ENCODE measurements at places on chromosomes 16 and 17.

- H3K27me3 ChIP-seq: no peaks in the 10 kb centered on the region
- H3K27ac ChIP-seq: no peak overlapping the region
- H3K36me3 ChIP-seq: no peaks in the 10 kb centered on the region
- DNase-seq: no peak
Observed at GRCh38 chr16:52953215-52953614, 99.5 kb downstream of the CHD9NB start.

GRCh38 chr16:7268182-7268581 is 64.5 kb upstream of the RBFOX1 start:
- DNase-seq: peak; percentile 32
- no peak overlapping the region for H3K27ac ChIP-seq
- no peak overlapping the region for H3K4me3 ChIP-seq
- H3K36me3 ChIP-seq: no peaks in the 10 kb centered on the region
- H3K4me1 ChIP-seq: no peaks in the 10 kb centered on the region

DNA sequence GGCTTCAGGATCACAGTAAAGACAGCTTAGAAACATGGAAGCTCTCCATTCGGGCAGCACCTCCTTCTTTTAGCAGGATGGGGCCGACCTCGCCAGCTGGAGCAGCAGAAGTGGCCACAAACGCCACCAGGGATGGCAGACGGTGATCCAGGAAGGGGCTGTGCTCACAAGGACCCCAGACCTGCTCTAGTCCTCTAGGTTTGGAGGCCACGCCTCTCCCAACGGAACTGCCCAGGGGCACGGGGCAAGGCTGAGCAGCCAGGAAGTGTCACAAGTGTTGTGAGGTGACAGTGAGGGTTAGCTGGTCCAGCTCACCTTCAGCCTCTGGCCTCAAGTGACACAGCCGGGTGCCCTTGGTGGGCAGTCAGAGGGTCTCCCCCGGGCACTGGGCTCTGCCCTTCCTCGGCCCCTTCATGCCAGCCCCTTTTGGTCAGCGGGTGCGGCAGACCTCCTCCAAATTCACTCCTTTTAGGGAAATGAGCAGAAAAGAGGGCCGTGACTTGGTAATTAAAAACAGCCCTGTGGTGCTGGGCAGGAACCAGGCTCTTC is 20.4 kb downstream of the CEP295NL start:
- H3K4me1 ChIP-seq: peaks cover 33% of the 10 kb centered on the region
- H3K27me3 ChIP-seq: no peaks in the 10 kb centered on the region

DNA sequence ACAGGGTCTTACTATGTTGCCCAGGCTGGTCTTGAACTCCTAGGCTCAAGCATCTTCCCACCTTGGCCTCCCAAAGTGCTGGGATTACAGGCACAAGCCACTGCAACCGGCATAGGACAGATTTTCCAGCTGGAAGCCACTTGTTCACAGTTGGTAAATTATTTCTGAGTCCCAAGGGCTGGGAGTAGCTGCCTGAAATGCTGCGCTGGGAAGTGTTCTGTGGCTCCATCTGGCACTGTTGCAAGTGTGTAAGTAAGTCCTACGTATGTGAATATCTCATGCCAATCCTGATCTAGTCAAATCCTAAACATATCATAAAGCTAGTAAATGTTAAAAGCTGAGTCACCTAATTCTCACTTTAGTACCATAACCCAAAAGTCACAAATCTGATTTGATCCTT is 48.1 kb downstream of the YWHAE start:
- DNase-seq: no peak
- H3K27ac ChIP-seq: no peak overlapping the region
- H3K27me3 ChIP-seq: no peaks in the 10 kb centered on the region

DNA sequence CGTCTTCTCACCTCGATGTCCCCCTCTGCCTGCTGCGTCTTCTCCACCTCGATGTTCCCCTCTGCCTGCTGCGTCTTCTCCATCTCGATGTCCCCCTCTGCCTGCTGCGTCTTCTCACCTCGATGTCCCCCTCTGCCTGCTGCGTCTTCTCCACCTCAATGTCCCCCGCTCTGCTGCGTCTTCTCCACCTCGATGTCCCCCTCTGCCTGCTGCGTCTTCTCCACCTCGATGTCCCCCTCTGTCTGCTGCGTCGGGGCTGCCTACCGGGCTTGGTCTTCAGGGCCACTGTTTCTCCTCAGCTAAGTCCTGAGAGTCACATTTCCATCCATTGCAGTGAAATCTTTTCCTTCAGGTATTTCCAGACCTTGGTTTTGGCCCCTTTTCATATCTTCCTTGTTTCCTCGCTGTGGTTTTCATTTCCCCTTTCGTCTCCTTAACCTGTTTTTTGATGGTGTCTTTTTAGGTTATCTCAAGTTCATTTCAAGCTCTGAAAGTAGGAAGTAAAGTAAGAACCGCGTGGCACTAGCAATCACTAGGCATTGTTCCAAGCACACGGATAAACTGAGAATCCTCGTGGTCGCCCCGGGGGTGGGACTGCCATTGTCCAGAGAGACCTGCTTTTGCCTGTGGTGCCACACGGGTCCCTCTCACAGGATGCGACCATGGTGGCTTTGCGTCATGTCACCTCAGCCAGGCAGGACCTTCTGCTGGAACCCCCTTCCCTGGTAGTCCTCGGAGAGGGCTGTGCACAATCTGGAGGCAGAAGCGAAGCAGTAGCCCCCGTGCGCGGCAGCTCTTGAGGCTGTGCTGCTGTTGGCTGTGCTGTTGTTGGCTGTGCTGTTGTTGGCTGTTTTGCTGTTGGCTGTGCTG is 9.5 kb upstream of the ZNF750 start:
- no peak overlapping the region for H3K27ac ChIP-seq
- no peaks in the 10 kb centered on the region for H3K4me1 ChIP-seq
- no peaks in the 10 kb centered on the region for H3K36me3 ChIP-seq
- no peaks in the 10 kb centered on the region for H3K27me3 ChIP-seq

DNA sequence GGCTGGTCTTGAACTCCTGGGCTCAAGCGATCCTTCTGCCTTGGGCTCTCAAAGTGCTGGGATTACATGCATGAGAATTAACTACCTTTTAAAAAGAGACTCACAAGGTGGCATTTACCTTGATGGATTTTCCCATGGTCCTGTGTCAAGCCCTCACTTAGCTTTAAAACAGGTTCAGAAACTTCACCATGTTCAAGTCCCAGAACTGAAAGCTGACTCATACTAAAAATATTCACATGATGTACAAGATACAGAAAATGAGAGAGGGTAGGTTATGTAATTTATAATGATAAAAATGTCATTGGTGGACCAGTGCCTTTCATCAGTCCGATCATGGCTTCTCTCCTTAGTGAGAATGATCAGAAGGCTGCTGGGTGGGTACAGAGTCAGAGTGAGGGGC is 4.3 kb upstream of the AKAP1 start:
- peaks cover 3% of the 10 kb centered on the region for H3K4me1 ChIP-seq
- no peaks in the 10 kb centered on the region for H3K36me3 ChIP-seq
- no peak overlapping the region for H3K27ac ChIP-seq
- H3K4me3 ChIP-seq: no peak overlapping the region
- DNase-seq: no peak

DNA sequence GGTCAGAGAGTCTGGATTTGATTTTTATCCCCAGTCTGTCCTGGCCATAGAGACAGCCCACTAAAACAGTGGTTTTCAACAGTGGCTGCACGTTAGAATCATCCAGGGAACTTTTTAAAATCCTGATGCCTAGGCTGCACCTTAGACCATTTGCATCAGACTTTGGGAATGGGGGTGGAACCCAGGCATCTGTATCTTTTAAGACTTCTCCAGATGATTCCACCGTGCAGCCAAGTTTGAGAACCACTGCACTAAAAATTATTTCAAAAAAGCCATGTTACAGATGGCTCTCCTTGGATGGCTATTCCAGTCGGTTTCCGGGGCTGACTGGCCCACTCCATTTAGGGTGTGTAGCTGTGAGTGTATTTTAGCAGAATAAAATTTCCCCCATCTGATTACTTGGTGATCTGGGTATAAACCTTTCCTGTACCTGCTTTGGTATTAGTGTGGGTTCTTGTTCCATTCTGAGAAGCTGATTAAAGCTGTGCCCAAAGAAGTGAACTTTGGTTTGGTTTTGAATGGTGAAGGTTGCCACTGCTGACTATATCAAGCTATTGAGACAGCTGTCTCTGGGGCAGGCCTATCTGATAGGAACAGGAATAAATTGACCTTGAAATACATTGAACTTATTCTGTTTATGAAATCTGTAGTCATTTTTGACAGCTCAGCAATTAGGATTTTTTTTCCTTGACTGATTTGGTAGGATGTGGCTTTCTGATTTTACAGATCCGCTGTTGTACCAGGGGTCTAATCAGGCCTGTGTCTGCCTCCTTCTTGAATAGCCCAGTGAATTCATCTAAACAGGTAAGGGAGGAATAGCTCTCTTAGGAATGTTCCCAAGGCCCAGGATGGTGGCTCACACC is 1.3 kb downstream of the ATP5MC1 start:
- no peak overlapping the region for H3K27ac ChIP-seq
- no peak overlapping the region for H3K4me3 ChIP-seq
- H3K27me3 ChIP-seq: no peaks in the 10 kb centered on the region
- H3K36me3 ChIP-seq: peaks cover 23% of the 10 kb centered on the region
- no peak for DNase-seq

GRCh38 chr17:51456942-51457341 is 196.6 kb downstream of the UTP18 start:
- H3K27me3 ChIP-seq: no peaks in the 10 kb centered on the region
- H3K4me3 ChIP-seq: no peak overlapping the region
- no peaks in the 10 kb centered on the region for H3K36me3 ChIP-seq
- no peak for DNase-seq

DNA sequence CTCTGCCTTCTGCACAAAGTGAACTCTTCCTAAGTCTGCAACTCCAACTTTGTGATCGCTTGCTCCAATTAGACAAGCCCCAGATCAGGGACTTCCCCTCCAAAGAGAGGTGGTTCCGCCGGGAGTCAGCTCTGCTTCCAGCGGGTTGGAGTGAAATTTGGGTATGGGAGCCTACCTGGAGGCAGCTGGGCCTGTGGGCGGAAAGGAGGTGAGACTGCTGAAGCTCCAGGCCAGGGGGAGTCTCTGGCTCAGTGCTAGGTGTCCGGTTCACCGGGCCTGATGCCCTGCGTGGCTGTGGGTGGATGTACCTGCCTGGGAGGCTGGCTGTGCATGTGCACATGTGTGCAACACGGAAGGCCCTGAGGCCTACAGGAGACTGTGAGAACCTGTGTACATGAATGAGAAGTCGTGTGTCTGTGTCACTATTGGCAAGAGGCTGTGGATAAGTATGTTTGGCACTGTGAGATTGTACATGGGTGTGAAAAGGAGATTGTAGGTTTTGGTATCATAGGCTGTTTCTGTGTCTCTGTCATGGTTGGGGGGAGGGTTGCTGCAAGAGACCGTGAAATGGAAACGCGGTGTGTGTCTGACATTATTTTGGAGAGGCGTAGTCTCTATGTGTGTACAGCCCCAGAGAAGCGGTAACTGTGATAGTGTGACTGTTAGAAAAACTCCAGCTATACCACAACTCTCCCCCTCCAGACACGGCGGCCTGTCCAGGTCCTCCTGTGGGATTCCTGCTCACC is 4.2 kb downstream of the LHX1 start:
- no peak overlapping the region for H3K4me3 ChIP-seq
- no peak overlapping the region for H3K27ac ChIP-seq
- H3K4me1 ChIP-seq: peaks cover 19% of the 10 kb centered on the region

GRCh38 chr17:8922928-8923327 is 42.6 kb downstream of the PIK3R5 start:
- no peaks in the 10 kb centered on the region for H3K36me3 ChIP-seq
- peak overlapping the region; percentile 83 for H3K27ac ChIP-seq
- H3K27me3 ChIP-seq: no peaks in the 10 kb centered on the region
- no peak overlapping the region for H3K4me3 ChIP-seq
- H3K4me1 ChIP-seq: no peaks in the 10 kb centered on the region

GRCh38 chr16:20660325-20660724 is 37.2 kb downstream of the ACSM1 start:
- no peak overlapping the region for H3K27ac ChIP-seq
- H3K4me3 ChIP-seq: no peak overlapping the region
- H3K27me3 ChIP-seq: no peaks in the 10 kb centered on the region
- H3K36me3 ChIP-seq: no peaks in the 10 kb centered on the region
- peak; percentile 78 for DNase-seq
- no peaks in the 10 kb centered on the region for H3K4me1 ChIP-seq

DNA sequence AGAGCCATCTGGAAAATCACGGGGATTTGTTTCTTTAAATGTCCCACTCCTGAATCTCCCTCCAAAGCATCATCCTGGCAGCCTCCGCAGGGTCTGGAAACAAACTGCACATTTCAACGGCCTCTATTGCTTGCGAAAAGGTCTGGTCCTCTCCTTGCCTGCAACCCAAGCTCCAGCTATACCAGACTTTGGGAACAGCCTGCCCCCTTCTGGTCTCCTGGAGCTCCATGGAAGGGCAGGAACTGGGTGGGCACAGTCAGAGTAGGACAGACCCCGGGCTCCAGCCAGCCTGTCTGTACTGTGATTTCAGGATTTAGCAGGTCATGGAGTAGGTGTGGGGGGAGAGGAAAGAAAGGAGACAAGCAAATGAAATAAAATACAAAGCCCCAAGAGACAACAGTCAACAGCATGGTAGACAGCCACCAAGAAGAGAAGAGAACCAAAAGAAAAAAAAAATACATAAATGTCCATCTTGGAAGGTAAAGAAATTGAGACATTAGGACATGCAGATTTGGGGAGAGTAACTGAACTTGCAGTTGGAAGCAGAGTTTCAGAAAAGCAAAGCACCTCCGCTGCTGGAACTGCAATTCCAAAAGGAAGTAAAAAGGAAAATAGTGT is 2.7 kb downstream of the XYLT1 start:
- H3K4me1 ChIP-seq: no peaks in the 10 kb centered on the region
- H3K27me3 ChIP-seq: no peaks in the 10 kb centered on the region
- no peak overlapping the region for H3K27ac ChIP-seq
- H3K4me3 ChIP-seq: no peak overlapping the region
- peak; percentile 88 for DNase-seq

- no peaks in the 10 kb centered on the region for H3K36me3 ChIP-seq
- DNase-seq: peak; percentile 57
- no peaks in the 10 kb centered on the region for H3K27me3 ChIP-seq
- no peaks in the 10 kb centered on the region for H3K4me1 ChIP-seq
Observed at GRCh38 chr17:34874478-34874877, 86.8 kb downstream of the CCT6B start.

DNA sequence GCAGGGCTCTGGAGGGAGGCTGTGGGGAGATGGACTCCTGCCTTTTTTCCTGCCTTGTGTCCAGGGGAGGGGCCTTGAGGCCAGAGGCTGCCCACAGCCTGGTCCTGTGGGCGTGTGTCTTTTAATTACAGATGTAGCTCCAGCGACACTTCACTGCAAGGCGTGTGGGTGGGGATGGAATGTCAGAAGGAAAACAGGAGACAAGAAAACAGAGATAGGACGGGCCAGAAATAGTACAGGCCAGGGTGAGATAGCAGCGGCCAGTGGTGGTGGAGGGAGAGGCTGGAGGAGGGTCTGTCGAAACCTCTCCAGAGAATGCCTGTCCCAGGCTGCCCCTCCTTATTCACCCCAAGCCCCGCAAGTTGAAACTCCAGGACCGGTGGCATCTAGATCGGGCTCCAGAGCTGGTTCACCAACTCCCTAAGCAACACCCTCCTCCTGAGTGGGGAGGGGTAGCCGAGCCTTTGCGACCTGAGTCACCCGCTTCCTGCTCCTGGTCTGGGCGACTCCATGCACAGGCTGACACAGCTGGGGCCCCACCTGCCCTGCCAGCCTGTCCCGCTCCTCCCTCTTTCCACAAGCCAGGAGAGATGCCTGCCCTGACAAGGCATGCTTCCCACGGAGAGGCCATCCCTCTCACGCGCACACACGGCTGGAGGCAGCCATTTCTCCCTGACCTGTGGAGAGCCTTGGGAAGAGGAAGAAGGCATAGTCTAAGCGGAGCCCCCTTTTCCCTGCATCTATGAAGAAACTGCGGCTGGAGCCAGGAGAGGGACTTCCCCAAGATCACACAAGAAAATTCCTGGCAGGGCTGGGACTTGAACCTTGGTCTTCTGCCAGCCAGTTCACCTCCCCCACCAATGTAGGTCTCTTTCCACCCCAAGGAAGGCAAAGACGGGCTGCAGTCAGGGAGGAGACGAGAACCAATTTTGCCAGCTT is 6.6 kb upstream of the JUP start:
- peak overlapping the region; percentile 63 for H3K27ac ChIP-seq
- H3K4me3 ChIP-seq: no peak overlapping the region
- H3K4me1 ChIP-seq: peaks cover 15% of the 10 kb centered on the region
